M059J (cell line): ENCODE measurements at places on chromosomes 1 and 21. TPM values are rescaled to one million over a fixed set of nuclear protein-coding genes. Genes with fewer than 3 reads are reported as not detected.

DNA sequence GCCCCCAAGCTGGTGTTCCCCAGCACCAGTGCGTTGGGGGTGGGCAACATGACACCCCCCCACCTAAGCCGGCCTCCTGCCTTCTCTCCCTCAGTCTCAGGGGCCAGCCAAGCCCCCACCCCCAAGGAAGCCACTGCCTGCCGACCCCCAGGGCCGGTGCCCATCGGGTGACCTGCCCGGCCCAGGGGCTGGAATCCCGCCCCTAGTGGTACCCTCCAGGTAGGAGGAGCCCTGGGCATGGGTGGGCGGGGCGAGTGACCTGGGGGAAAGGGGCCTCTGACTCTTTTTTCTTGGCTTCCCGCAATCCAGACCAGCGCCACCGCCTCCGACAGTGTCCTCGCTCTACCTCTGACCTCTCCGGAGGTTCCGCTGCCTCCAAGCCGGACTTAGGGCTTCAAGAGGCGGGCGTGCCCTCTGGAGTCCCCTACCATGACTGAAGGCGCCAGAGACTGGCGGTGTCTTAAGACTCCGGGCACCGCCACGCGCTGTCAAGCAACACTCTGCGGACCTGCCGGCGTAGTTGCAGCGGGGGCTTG, 1.3 kb upstream of the EFNA4 start:
- no peak for DNase-seq

- peak; percentile 47 for DNase-seq
Measured at GRCh38 chr1:89941110-89941766, 53.7 kb upstream of the ZNF326 start.

Gene RHD
- total RNA-seq = not detected in 2 replicates

Gene PLCH2
- not detected in 2 replicates for total RNA-seq
